Central memory CD4-positive, alpha-beta T cell (primary cell): ENCODE measurements at places on chromosomes 1 and 21.

GRCh38 chr1:247204177-247204647 lies 32.4 kb upstream of the ZNF124 start:
- DNase-seq = no peak

DNA sequence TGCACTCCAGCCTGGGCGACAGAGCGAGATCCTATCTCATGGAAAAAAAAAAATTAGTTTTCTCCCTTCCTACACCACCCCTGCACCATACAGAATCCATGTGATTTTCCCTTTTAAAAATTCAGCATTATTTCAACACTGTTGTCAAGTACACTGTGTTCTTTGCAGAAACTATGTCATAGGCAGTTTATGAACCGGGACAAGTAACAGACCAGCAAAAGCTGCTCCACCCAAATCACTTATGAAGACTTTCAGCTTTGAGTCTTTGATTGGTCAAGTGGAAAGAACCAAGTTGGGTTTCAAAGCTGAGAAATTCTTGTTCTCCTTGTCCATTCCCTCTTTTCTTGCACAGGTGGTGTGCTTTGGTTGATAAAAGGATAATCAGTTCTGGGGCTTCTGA lies 173.0 kb downstream of the CDC7 start:
- no peak for DNase-seq

DNA sequence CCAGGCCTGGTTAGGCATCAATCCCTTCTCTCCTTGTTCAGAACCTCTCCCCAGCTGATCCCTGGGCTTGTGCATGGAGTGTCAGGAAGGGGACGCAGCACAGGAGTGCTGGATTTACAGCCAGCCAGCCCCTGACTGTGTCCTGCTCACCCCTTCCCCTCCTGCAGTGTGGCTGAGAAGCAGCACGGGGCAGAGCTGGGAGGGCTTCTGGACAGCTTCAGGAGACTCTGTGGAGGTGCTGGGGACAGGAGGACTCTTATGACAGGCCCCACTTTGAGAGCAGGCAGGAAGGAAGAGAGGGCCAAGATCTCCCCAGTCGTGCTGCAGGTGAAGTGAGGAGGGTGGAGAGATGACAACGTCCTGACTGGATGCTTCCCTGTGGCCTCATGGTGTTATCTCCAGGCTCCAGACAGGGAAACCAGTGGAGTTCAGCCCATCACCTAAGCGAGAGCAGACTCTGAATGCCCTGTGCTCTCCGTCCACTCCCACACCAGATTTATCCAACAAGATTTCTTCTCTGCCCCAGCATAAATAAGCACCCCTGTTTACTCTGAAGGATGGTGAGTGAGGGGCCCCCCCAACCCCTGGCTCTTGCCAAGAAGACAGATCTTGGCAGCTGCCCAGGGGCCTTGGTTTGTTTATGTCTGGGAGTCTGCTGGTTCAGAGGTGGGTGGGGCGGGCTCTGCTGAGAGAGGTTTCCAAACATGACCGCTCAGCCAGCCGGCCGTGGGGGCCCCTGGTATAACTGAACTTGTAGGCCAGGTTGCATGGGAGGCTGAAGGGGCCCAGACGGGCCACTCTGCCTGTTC lies 21.3 kb downstream of the TMCC2 start:
- DNase-seq = no peak

DNA sequence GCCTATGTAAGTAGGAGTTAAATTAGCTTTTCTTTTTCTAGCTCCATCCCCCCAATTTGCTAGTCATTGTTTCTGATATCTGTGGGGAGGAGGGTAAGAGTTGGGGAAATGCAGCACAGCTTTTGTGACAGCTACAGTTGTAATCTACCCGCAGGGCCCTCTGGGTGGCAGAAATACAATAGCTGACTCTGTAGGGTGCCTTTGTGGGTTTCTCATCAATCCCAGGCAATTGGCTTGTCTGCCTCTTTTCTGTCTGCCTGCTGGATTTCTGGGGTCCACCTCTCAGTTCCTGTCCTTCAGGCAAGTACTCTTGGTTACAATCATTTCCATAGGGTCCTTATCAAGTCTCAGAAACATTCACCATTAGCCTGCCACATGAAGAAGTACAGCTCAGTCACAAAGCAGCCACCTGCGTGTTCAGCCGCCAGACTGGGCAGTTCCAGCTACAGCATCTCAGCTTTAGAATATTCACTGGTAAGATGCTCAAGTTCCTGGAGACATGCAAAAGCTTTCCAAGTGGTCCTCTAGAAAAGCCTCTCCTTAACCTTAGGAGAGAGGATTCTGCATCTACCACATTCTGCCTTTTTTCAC lies 19.2 kb upstream of the SLC44A5 start:
- no peak for DNase-seq

- no peak for DNase-seq
These were observed 51.9 kb upstream of the GOLT1A start for GRCh38 chr1:204265665-204266064.
